ENCODE measurements at places on chromosomes 16 and 17.

GRCh38 chr17:6752068-6752909, 3.6 kb upstream of the XAF1 start:
- DNase-seq, result peak; percentile 99

GRCh38 chr17:57385975-57386374, 129.7 kb downstream of the MSI2 start:
- DNase-seq, result no peak

- no peak for DNase-seq
Measured at GRCh38 chr16:868846-869822, 68.6 kb upstream of the GNG13 start.

DNA sequence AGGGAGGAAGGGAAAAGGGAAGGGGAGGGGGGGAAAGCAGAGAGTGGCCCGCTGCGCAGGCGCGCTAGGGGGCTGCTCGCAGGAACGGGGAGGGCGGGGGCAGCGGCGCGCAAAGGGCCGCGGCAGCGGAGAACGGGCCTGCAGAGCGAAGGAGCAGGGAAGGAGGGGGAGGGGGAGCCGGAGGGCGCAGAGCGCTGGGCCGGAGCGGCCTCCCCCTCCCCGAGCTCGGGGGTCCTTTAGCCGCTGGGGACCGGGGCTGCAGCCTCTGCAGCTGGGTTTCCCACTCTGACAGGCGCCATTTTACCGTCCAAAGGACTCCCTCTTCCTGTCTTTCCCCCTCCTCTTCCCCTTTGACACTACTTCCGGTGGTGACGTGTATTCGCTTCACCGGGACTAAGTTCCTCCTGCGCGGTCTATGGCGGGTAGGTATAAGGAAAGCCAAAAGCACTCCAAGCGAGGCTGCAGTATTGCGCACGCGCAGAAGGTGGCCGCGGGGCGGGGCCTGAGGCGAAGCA, at the start of gene CTDNEP1:
Gene CTDNEP1 (minus strand): TSS at position 74 of the 515 bp plus-strand sequence. CDS start 438 bp downstream, outside the sequence.
- peak; percentile 99 for DNase-seq

DNA sequence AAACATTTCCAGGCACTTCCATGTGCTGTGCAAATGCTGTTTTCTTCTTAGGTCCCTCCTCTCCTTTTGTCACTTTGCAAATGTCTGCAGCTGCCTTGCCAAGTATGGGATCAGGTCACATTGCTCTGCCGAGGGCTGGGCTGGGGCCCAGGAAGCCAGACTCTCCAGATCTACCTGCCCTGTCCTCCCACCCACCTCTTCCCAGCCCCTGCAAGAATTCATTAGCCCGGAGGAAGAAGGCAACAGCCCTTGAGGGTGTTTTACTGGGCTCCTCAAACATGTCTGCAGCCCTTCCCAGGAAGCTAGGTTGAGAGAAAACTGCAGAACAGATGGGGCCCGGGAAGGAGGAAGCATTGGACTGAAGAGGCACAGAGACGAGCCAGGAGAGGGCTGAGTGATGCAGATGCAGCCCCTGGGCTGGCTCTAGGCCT, 47.1 kb downstream of the WSB1 start:
- no peak for DNase-seq

DNA sequence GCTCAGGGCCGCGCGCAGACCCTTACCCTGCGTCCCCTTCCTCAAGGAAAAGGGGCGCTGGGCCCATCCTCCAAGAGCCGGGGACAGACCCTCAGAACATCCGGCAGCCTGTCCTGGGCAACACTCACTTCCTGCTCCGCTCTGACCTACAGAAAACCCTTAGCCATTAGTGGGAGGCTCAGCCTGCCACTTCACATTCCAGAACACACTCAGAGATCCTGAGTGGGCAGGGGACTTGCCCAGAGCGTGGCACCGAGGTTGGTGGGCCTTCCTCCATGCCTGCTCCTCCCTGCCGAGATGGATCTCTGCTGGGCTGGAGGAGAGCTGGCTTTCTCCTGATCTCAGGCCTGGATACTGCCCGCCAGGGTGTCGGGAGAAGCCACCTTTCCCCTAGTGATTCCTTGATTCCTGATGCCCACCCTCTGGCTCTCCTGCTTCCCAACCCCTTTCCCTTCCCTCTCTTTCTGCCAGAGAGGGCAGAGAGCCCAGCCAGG, 1.5 kb downstream of the SCARF1 start:
- no peak for DNase-seq

GRCh38 chr17:27888945-27889344, 4.2 kb downstream of the LYRM9 start:
- DNase-seq, result no peak

GRCh38 chr17:29215717-29216116, 30.9 kb upstream of the CRYBA1 start:
- no peak for DNase-seq

DNA sequence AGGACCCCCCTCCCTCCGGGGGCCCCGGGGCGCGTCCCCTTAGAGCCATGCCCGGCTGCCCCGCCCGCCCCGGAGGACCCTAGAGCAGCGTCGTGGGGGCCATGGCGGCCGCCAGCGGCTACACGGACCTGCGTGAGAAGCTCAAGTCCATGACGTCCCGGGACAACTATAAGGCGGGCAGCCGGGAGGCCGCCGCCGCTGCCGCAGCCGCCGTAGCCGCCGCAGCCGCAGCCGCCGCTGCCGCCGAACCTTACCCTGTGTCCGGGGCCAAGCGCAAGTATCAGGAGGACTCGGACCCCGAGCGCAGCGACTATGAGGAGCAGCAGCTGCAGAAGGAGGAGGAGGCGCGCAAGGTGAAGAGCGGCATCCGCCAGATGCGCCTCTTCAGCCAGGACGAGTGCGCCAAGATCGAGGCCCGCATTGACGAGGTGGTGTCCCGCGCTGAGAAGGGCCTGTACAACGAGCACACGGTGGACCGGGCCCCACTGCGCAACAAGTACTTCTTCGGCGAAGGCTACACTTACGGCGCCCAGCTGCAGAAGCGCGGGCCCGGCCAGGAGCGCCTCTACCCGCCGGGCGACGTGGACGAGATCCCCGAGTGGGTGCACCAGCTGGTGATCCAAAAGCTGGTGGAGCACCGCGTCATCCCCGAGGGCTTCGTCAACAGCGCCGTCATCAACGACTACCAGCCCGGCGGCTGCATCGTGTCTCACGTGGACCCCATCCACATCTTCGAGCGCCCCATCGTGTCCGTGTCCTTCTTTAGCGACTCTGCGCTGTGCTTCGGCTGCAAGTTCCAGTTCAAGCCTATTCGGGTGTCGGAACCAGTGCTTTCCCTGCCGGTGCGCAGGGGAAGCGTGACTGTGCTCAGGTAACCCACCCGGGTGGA, 759 bp downstream of the ALKBH5 start:
- peak; percentile 45 for DNase-seq

DNA sequence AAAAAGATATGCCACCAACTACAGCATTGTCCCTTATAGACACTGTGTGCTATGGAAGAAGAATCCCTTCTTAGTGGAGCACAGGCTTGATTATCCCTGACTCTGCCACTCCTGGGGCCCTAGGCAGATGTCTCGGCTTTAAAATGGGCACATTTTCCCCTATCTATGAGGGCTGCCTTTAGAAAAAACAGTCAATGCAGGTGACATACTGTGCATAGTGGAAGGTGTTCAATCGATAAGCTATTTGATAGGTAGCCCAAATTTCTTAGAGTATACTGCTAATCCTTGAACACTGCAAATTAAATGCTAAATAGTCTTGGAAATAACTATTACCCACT, 64.4 kb downstream of the PARN start:
- no peak for DNase-seq

DNA sequence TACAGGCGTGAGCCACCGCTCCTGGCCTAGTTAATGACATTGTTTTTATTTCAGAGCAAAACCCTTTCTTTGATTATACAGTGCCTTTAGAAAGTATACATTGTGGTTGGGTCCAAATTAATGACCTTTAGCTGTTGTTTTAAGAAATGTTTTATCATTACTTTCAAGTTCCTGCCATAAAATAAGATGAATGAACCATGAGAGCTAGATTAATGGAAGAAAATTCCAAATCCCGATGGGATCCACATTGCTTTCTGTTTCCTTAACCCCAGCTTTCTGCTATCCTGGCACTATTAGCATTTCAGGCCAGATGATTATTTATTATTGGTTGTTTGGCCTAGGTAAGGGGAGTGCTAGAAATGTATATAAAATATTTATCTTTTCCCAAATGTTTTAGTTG, 131.7 kb downstream of the ABCC1 start:
- DNase-seq, result no peak

GRCh38 chr17:72462407-72462806, 341.6 kb downstream of the SOX9 start:
- no peak for DNase-seq

- no peak for DNase-seq
Measured at GRCh38 chr17:31513731-31514427, 122.4 kb downstream of the RAB11FIP4 start.

All from MV-4-11 (cell line).